ENCODE measurements at places on chromosomes 11 and 22.

- DNase-seq = no peak
Observed at GRCh38 chr11:113274713-113275582, 39.4 kb upstream of the TTC12 start.

GRCh38 chr11:93532281-93532789 lies 10.9 kb downstream of the SMCO4 start:
- no peak for DNase-seq

GRCh38 chr11:123494195-123495050 lies 64.4 kb downstream of the GRAMD1B start:
- no peak for DNase-seq

- no peak for DNase-seq
Observed at GRCh38 chr11:134565343-134565891, 153.4 kb upstream of the B3GAT1 start.

- no peak for DNase-seq
Observed at GRCh38 chr11:17864478-17864941, 129.9 kb downstream of the KCNC1 start.

- DNase-seq = no peak
Observed at GRCh38 chr11:95296621-95297025, 65.6 kb upstream of the SESN3 start.

- DNase-seq = no peak
Observed at GRCh38 chr11:60511393-60511792, 3.8 kb upstream of the MS4A13 start.

GRCh38 chr11:127925475-127925874 lies 661.9 kb downstream of the ETS1 start:
- no peak for DNase-seq

- no peak for DNase-seq
Observed at GRCh38 chr11:33089776-33090175, 50.4 kb downstream of the TCP11L1 start.

GRCh38 chr11:69283446-69283845 lies 10.5 kb upstream of the MYEOV start:
- no peak for DNase-seq
